Central memory CD8-positive, alpha-beta T cell (primary cell): ENCODE measurements at places on chromosomes 11 and 22.

GRCh38 chr22:39205344-39206021, 39.3 kb downstream of the PDGFB start:
- DNase-seq, result peak; percentile 44

GRCh38 chr22:45421349-45422055, 8.0 kb downstream of the RIBC2 start:
- no peak for DNase-seq

- no peak for DNase-seq
These were observed 99.6 kb upstream of the THY1 start for GRCh38 chr11:119522609-119523008.

DNA sequence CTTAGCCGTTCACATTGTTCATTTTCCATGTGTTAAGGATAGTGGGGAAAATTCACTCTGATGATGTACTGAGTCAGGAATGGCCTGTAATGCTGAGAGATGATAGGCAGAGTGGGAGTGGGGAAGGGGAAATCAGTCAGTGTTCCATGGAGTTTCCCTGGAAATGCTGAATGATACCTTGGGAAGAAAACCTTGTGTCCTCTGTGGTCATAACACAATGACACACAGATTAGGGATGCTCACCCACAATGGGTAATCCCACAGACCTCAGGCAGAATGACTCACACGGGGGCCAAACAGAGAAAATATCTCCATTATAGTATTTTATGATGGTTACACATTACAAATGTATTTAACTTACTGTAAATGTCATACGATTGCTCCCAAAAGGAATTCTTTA, 118.0 kb downstream of the SNX19 start:
- DNase-seq, result no peak

DNA sequence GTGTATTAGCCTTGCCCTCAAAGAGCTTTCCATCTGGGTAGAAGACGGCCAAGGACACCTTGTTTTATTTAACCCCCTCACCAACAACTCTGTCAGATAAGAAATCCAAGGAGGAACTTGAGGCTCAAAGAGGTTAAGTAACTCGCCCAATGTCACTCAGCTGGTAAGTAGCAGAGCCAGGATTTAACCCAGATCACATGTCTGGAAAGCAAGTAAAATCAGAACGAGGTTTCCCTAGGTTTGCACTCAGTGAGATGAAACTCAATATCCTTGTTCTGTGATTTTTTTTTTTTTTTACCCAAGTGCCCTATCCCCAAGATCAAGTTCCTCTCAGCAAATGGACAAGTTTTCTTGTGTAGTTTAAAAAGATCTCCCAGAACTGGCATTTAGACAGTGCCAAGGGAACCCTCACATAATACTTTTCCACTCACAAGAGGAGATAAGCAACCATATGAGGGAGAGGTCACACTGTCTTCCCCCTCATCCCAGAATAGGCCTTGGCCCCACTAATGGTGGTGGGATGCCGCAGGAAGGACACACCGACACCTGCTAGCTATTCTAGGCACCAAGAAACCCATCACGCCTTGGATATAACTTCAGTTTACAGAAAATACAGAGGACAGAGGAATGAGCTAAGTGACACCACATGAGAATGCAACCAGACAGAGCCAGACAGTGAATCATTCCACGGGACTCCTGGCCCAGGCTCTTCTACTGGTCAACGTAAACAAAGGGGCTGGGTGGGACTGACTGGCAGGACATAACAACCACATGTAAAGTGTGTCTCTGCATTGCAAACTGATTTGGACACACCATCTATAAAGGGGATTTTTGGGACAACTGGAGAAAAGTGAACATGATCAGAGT, 8.6 kb upstream of the ARAP1 start:
- no peak for DNase-seq

- no peak for DNase-seq
These were observed 79.1 kb downstream of the GUCY1A2 start for GRCh38 chr11:106939157-106939556.

DNA sequence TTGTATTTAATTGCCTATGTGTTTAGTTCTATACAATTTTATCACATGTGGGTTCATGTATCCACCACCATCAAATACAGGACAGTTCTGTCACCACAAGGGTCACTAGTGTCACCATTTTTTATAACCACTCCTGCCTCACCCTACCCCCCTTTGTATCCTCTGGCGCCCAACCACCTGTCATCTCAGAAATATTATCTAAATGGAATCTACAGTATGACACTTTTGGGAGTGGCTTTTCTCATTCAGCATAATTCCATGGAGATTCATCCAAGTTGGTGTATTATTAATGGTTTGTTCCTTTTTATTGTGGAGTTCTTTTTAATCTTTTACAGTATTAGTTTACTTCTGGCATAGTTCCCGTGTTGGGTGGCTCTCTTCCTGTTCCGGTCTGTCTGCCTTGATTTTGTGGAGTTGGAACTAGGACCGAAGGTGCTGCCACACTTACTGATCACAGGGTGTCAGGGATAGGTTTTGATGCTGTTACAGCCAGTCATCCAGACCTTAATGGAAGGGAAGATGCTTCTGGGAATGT, 58.5 kb downstream of the TNRC6B start:
- no peak for DNase-seq

GRCh38 chr11:11574373-11575287, 47.2 kb downstream of the GALNT18 start:
- DNase-seq, result no peak

- DNase-seq, result no peak
These were observed 69.0 kb upstream of the FAM181B start for GRCh38 chr11:82802710-82803109.
